NCI-H526 (cell line): ENCODE measurements at places on chromosomes 2 and 18.

GRCh38 chr18:78492813-78493371 is 486.7 kb upstream of the SALL3 start:
- DNase-seq, result no peak

- no peak for DNase-seq
Measured at GRCh38 chr2:189015359-189015758, 41.2 kb downstream of the COL3A1 start.

DNA sequence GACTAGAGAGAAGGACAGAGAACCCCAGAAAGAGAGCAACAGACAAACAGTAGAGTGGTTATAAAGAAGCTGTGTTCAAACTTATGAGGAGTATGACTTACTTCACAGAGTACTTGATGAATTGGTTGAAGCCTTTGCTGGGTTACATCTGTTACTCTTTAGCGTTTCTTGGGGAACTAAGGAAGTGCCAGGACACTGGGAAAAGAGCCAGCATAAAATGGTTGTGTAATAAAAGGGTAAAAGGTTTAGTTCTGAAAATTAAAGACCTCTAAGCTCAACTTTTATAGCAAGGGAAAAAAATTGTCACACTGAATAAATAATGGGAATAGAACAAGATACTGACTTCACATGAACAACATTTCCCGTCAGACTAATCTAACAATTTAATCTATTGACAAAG is 17.0 kb upstream of the STAT4 start:
- DNase-seq, result no peak

- no peak for DNase-seq
Measured at GRCh38 chr2:134897932-134898331, 20.7 kb upstream of the CCNT2 start.

DNA sequence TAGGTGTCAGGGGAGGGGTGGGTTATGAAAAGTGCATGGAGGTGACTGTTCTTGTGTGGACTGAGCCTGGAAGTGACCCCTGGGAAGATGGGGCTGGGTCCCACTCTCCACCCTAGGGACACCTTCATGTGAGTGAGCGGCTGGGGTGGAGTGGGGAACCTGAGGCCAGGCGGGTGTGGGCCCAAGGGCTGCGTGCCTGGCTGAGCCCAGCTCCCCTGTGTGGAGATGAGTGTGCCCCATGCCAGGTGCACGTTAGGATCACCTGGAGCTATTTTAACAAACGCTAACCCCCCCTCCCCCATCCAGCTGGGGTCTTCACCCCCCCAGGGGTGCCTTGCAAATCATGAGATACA is 26.5 kb downstream of the ZAP70 start:
- no peak for DNase-seq

DNA sequence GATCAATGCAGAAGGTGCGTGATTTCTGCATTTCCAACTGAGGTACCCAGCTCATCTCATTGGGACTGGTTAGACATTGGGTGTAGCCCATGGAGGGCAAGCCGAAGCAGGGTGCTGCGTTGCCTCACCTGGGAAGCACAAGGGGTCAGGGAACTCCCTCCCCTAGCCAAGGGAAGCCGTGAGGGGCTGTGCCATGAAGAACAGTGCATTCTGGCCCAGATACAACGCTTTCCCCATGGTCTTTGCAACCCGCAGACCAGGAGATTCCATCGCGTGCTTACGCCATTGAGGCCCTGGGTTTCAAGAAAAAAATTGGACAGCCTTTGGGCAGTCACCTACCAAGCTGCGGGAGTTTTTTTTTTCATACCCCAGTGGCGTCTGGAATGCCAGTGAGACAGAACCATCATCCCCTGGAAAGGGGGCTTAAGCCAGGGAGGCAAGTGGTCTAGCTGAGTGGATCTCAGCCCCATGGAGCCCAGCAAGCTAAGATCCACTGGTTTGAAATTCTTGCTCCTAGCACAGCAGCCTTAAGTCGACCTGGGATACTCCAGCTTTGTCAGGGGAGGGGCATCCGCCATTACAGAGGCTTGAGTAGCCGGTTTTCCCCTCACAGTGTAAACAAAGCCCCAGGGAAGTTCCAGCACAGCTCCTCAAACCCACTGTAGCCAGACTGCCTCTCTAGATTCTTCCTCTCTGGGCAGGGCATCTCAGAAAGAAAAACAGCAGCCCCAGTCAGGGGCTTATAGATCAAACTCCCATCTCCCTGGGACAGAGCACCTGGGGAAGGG is 21.7 kb downstream of the TFPI start:
- DNase-seq, result no peak

GRCh38 chr2:40016151-40016885 is 237.3 kb upstream of the THUMPD2 start:
- no peak for DNase-seq

DNA sequence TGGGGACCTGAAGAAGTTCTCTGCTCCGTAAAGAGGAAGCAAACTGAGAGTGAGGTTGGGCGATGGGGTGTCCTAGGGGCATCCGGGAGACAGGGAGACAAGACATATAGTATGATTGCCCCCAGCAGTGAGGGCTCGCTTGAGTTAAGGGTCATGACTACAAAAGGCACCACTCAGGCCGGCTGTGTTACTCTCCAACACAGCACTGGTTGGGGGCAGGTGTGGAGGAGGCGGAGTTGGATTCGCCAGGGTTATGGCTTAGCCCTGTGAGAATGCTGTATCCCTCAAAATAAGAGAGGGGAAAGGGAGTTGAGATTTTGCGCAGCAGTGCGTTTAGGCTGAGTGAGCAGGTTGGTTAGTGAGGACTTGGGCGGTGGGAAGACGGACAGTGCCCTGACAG is 12.0 kb downstream of the DYSF start:
- no peak for DNase-seq

- DNase-seq, result no peak
Measured at GRCh38 chr2:224220586-224221255, 181.2 kb downstream of the FAM124B start.

DNA sequence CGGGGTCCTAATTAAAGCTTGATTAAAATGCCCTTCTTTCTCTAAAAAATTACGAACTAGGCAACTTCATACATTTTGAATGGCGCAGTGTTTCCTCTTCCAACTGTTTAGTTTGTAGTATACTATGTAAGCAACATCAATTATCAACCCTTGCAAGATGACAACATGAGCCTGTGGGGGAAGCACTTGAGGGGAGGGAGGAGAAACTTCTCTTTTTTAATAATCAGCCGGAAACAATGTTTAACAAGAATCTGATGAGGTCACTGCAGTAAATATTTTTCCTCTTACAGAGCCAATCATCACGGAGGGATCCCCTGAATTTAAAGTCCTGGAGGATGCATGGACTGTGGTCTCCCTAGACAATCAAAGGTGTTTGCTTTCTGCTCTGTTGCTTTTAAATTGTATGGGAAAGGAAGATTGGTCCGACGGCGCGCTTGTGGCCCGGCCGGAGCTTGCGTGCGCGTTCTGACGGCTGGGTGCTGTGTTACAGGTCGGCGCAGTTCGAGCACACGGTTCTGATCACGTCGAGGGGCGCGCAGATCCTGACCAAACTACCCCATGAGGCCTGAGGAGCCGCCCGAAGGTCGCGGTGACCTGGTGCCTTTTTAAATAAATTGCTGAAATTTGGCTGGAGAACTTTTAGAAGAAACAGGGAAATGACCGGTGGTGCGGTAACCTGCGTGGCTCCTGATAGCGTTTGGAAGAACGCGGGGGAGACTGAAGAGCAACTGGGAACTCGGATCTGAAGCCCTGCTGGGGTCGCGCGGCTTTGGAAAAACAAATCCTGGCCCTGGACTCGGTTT is 5.3 kb upstream of the DLX1 start:
- no peak for DNase-seq

DNA sequence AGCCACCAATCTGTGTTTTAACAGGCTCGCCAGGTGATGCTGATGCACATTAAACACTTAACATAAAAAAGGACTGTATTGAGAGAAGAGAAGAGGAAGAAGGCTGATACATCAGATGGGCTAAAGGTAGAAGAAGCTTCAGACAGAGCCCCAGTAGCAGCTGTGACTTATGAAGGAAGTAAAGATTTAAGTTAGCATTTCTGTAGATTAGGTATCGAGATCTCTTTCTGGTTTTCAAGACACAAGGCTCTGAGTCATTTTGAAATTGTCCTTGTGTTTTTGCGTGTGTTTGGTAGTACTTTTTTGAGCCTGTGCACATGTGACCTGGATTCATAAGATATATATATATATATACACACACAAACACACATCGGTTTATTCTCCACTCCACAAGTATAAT is 40.6 kb upstream of the GCFC2 start:
- no peak for DNase-seq

DNA sequence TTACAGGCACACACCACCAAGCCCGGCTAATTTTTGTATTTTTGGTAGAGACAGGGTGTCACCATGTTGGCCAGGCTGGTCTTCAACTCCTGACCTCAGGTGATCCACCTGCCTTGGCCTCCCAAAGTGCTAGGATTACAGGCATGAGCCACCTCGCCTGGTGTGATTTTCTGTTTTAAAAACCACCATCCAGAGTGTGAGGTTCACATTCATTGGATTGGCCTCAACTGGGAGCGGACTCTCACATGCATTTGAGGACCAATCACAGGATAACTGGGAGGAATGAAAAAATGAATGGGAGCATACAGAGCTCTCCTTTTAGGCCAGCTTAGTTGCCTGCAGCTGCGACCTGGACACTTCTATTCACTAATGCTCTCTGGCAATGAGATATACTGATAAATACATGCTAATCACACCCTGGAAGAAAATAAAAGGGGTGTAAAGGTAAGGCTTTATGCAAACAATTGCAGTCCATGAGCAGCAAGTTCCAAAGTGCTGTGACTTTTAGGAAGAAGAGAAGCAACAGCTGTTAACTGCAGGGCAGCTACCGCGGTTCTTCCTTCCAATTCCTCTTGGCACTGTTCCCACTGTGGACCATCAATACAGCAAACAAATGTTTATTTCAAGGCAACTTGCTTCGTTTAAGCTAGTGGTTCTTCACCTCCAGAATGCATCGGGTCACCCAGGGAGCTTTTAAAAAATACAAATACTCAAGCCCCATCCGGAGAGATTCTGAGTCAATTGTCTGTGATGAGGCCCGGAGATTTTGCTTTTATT is 49.5 kb upstream of the FZD5 start:
- no peak for DNase-seq

GRCh38 chr2:118047380-118047826 is 33.5 kb upstream of the CCDC93 start:
- DNase-seq, result no peak
